SJSA1 (cell line): ENCODE measurements at places on chromosomes 11 and 22. TPM values are rescaled to one million over a fixed set of nuclear protein-coding genes. Genes with fewer than 3 reads are reported as not detected.

The MPZL3 gene
- total RNA-seq = not detected in 2 replicates

DNA sequence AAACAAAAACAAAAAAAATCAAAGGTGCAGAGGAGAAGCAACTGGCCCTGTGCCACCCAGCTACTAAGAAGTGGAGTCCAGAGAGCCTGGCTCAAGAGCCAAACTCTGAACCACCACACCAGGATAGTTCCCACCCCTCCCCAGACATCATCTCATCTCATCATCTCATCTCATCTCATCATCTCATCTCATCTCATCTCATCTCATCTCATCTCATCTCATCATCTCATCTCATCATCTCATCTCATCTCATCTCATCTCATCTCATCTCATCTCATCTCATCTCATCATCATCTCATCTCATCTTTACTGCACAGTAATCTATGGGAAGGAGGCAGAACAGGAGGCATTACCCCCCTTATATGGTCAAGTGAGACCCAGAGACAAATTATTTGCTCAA lies 8.3 kb downstream of the CHRNA10 start:
- DNase-seq = no peak

GRCh38 chr11:30196400-30197206 lies 34.2 kb upstream of the FSHB start:
- peak; percentile 3 for DNase-seq

DNA sequence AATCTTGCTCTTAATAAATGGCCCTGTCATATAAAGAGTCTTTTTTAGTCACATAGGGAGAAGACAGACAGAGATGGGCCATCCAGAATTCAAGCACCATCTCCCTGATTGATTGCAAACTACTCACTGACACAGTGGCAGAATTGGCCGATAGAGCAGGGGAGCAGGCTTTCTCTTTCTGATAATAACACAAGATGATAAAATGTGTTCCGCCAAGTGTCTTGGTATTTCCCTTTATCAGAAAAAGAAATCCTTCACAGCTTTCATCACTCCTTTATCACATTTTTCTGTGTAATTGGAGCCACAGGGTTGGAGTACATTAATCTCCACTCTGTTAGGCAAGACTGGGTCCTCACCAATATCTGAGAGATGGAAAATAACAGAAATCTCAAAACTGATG lies 406.0 kb downstream of the TMEM135 start:
- no peak for DNase-seq
